ENCODE measurements at places on chromosomes 3 and 15. TPM values are rescaled to one million over a fixed set of nuclear protein-coding genes. Genes with fewer than 3 reads are reported as not detected.

DNA sequence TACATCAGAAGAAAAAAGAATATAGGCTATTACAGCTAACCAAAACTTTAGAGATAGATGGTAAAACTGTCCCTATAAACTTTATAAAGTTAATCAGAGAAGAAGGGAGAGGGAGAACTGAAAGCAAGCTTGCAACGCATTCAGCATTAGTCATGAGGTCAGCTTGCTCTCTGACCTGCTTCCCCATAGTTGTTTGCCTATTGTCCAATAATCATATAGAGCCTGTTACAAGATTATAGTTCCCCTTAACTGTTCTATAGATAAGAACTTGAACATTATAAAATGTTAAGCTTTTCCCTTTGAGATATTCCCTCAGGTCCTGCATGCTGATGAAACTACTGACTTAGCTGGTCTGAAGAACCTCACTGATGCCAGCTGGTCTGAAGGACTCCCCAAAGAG, 74.5 kb downstream of the CPNE4 start:
- no peak overlapping the region for H3K27ac ChIP-seq
- no peaks in the 10 kb centered on the region for H3K27me3 ChIP-seq
- DNase-seq = no peak
- H3K36me3 ChIP-seq = no peaks in the 10 kb centered on the region

DNA sequence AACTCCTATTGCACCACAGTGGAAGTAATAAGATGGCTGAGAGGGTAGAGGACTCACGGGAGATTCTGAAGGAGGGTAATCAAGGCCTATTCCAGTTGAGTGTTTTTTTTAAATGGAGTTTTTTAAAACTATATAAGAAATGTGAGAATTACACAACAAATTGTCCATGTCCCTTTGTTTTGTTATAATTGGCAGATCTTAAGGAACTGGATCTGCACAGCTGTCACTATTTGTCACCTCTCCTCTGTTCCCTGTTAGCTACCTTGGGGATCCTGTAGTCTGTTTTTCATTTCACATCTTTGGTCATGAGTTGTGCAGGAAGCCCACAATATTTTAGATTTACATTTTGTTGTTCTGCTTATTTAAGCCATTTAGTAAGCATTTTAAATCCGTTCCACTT, 77.3 kb upstream of the TSPAN3 start:
- no peaks in the 10 kb centered on the region for H3K27me3 ChIP-seq
- no peak overlapping the region for H3K4me3 ChIP-seq
- peaks cover 20% of the 10 kb centered on the region for H3K4me1 ChIP-seq
- DNase-seq = no peak
- H3K27ac ChIP-seq = no peak overlapping the region

DNA sequence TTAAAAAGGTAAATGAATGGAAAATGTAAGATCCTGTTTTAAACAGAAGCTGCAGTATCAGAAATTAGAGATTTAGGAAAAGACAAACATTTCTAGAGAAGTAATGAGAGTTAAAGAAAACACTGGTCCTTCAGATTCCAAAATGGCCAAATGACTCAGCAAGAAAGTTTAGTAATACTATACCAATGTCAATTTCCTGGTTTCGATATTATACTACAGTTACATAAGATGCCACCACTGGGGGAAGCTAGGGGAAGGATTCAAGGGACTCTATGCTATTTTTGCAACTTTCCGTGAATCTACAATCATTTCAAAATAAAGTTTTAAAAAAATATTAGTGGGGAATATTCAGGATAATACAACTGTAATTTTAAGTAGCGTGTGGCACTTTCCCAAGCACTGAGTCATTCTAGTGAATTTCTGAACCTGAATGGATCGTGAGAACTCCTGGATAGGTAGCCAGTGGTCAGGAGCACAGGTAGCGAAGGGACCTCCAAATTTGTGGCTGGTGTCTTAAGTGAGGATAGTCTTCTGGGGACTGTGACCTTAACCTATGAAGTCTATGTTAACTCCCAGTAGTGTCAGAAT, 37.6 kb downstream of the TMCC1 start:
- DNase-seq = no peak
- no peaks in the 10 kb centered on the region for H3K27me3 ChIP-seq
- H3K27ac ChIP-seq = no peak overlapping the region

GRCh38 chr3:97970156-97970555, 2.1 kb downstream of the RIOX2 start:
- H3K36me3 ChIP-seq = peaks cover 6% of the 10 kb centered on the region
- DNase-seq = no peak
- peaks cover 49% of the 10 kb centered on the region for H3K4me1 ChIP-seq
- no peak overlapping the region for H3K4me3 ChIP-seq
- H3K27me3 ChIP-seq = no peaks in the 10 kb centered on the region

- H3K27ac ChIP-seq = no peak overlapping the region
- H3K4me3 ChIP-seq = no peak overlapping the region
- H3K36me3 ChIP-seq = no peaks in the 10 kb centered on the region
Measured at GRCh38 chr3:140167600-140168281, 232.8 kb downstream of the CLSTN2 start.

DNA sequence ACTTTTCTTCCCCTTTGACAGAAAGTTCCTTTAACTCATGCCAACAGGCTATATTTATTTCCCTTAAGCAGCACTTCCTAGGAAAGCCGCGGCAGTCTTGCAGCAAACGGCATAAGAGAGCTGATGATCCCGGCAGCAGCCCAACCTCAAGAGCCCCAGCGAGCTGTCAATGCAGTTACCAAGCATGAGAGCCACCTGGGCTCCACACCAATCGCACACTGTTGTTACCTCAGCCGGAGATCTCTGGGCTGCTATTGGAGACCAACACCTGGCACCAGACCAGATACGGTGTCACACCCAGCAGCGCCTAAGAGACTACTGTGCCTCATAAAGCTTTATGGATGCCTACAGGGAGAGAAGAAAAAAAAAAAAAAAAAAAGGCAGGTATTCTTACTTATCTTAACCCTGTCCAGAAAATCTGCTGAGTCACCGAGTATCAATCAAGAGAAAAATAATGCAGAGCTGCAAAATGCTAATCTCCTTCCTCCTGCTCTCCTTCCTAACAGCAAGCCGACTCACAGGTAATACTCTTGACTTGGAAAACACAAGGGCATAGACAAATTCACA, 11.7 kb downstream of the ABCC5 start:
- H3K4me1 ChIP-seq = peaks cover 21% of the 10 kb centered on the region
- H3K4me3 ChIP-seq = no peak overlapping the region
- DNase-seq = no peak
- peak overlapping the region; percentile 32 for H3K27ac ChIP-seq
- no peaks in the 10 kb centered on the region for H3K36me3 ChIP-seq
- no peaks in the 10 kb centered on the region for H3K27me3 ChIP-seq

DNA sequence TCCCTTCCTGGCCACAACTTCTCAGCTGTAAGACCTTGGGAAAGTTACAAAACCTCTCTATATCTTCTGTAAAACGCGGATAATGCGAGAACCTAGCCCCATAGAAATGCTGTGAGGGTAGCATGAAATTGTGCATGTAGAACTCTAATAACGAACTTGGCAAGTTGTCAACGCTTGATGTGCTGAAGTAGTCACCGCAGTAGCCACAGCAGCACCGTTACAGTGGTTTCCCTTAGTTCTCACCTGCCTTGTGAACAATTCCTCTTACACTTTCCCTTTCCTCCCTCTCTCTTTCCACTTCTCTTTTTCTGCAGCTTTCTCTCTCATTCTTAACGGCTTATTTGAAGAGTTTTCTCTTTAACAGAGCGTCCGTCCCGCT, 447 bp upstream of the SHQ1 start:
- H3K36me3 ChIP-seq = no peaks in the 10 kb centered on the region
- peak overlapping the region; percentile 91 for H3K4me3 ChIP-seq
- H3K27ac ChIP-seq = no peak overlapping the region
- peaks cover 45% of the 10 kb centered on the region for H3K4me1 ChIP-seq

- H3K36me3 ChIP-seq = no peaks in the 10 kb centered on the region
- peaks cover 14% of the 10 kb centered on the region for H3K27me3 ChIP-seq
- no peaks in the 10 kb centered on the region for H3K4me1 ChIP-seq
Measured at GRCh38 chr3:127165694-127166485, 27.0 kb upstream of the PRR23E start.

DNA sequence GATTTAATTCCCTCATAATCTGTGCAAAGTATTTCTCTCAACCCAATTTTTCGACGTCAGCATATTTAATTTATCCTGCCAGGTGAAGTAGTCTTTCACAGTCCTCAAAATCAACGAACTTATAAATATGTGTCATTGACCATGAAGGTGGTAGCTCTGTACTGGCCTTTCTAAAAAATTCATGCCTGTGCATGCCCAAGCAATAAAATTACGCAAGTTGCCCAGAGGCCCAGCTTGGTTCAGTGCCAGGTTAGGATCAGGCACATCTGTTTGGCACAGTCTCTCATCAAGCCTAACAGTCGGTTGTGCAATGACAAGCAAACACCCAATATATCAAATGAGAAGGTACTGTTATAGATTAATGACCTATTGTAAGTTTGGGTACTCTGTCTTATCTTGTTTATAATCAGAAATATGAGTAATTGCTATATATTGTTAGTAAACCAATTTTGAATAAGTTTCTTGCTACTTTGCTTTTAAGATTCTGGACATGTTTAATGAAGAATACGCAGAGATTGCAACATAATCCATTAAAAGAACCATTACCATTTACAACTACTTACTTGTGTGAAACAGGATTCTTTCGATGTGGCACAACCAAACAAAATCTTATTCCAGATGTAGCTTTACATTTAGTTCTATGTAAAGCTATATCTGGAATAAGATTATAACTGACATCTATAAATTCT, 159.0 kb upstream of the IL12A start:
- H3K36me3 ChIP-seq = no peaks in the 10 kb centered on the region
- H3K27ac ChIP-seq = no peak overlapping the region
- DNase-seq = peak; percentile 20
- no peak overlapping the region for H3K4me3 ChIP-seq
- no peaks in the 10 kb centered on the region for H3K4me1 ChIP-seq

DNA sequence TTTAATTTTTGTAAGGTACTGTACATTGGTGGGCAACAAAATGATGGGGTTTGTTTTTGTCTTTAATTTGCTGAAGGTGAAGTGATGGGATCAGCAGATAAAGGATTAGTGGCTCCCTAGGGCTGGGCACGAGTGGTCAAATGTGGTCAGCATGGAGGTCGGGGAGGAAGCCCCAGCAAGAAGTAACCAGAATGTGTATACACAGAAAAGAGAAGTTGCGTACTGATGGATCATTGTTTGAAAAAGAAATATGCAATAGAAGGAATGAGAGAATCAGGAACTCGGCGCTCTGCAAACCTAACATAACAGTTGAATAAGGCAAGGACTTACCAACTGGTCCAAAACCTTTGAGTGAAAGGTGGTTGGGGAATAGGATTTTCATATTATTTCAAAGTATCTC, 1.5 kb downstream of the TMOD2 start:
- DNase-seq = no peak
- H3K27ac ChIP-seq = no peak overlapping the region
- no peak overlapping the region for H3K4me3 ChIP-seq
- peaks cover 4% of the 10 kb centered on the region for H3K27me3 ChIP-seq
- no peaks in the 10 kb centered on the region for H3K36me3 ChIP-seq
- H3K4me1 ChIP-seq = no peaks in the 10 kb centered on the region

Gene PLIN1
- total RNA-seq = 1.2 TPM

Gene P2RY14
- not detected for total RNA-seq

Gene CBLB
- total RNA-seq = 5.1 TPM

Gene EPHB1
- total RNA-seq = not detected

Gene PARP16
- 6.8 TPM for total RNA-seq
